HT1080 (cell line): ENCODE measurements at places on chromosomes 7 and 10.

- DNase-seq: no peak
Measured at GRCh38 chr7:97014145-97014750, 8.9 kb downstream of the DLX6 start.

- no peak for DNase-seq
Measured at GRCh38 chr10:306675-307185, 171.5 kb downstream of the ZMYND11 start.

DNA sequence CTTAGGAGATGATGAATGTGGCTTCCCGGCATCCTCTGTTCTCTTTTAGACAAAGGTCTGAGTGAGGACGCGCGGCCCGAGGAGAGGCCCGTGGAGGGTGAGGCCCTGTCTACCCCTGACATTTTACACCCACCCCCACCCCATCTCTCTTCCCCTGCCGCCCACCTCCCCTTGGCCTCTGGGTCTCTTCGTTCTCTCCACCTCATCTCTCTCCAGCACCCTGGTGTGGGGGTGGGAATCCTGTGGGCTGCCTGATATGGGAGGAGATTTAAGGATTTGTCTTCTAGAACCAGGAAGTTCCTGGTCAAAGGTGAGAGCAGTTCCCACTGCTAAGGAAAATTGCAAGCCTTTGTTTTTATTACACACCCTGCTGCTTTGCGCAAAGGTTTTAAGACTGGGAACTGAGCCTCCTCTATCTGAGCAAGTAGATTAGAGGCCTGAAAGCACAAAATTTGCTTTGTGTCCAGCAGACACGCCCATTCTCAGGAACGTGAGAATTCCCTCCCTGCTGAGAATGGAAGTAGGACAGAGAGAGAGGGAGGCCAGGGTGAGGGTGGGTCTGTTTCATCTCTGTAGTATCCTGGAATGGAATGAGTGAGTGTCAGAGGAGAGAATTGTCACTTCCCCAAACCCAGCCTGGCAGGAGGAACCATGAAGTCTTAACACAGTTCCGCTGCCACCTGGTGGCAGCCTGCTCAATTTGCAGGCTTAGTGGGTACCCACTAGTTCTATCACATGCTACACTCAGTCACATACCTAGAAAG lies 91.2 kb downstream of the GTF2IRD1 start:
- peak; percentile 56 for DNase-seq

DNA sequence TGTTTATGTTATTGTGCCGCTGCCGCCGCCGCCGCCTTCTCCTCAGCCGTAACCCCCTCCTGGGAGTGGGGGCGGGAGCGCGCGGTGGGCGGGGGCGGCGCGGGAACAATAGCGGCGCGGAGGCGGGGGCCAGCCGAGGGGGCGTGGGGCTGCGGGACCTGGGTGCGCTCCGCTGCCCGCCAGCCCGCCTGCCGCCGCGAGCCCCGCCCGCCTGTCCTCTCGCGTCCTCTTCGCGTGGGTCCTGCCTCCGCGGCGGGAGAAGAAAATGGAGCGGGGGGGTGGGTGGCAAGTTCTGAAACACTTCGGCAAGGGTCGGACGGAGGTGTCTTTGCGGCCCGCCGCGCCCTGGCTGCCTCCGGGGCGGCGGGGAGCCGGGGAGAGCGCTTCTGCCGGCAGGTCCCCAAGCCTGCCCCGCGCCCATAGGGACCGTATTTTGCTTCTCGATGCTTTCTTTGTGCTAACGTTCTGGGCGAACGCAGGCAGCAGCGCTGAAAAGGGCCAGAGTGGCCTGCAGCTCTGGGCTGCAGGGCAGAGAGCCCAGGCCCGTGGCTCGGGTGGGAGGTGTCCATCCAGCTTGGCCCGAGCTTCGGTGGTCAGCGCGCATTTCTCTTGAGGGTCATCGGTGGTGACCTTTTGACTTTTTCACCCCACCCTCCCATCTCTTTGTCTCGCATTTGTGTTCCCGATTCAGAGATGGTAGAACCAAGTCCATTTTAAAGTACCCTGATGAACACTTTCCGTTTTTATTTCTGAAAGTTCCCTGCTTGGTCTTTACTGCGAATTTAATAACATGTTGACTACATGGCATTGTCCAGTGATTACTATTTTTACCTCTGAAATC lies 613 bp downstream of the MAPK8 start:
- peak; percentile 22 for DNase-seq

DNA sequence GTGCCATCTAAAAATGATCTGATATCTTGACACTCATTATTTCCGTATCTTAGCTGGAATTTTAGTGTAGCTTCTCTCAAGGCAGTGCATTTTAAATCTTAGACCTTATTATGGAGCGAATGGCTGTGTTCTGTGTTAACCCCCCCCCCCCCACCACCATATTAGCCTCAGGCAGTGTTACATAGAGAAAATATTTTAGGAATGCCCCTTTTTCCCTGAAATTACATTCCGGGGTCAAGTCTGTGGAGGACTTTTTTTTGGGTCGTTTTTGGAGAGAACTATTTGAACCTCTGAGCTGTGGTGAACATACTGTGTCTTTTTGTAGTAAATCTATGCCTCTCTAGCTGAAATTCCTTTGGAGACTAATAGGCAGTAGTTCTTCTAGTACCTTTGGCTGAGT lies 3.1 kb downstream of the CCDC126 start:
- DNase-seq: no peak

GRCh38 chr7:51237446-51238133 lies 79.0 kb downstream of the COBL start:
- no peak for DNase-seq

DNA sequence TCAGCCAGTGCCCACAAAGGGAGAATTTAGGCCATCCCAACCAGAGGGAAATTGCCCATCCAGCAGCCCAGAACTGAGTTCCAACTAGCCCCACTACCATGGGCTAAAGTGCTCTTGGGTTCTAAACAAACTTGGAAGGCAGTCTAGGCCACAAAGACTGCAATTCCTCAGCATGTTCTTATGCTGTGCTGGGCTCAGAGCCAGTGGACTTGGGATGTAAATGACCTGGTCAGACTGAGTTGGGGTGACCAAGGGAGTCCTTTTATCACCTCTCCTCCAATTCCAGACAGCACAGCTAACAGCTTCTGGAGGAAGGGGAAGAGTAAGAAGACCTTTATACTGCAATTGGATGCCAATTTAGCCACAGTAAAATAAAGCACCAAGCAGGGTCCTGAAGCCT lies 607.2 kb upstream of the KCND2 start:
- no peak for DNase-seq

DNA sequence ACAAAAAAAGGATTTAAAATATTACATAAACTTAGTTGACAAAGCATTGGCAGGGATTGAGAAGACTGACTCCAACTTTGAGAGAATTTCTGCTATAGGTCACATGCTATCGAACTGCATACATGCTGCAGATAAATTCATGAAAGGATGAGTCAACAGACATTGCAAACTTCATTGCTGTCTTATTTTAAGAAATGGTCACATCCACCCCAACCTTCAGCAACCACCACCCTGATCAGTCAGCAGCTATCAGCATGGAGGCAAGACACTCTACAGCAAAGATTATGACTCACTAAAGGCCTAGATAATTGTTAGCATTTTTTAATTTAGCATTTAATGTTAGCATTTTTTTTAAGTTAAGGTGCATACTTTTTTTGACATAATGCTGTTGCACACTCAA lies 73.6 kb downstream of the AGK start:
- no peak for DNase-seq

DNA sequence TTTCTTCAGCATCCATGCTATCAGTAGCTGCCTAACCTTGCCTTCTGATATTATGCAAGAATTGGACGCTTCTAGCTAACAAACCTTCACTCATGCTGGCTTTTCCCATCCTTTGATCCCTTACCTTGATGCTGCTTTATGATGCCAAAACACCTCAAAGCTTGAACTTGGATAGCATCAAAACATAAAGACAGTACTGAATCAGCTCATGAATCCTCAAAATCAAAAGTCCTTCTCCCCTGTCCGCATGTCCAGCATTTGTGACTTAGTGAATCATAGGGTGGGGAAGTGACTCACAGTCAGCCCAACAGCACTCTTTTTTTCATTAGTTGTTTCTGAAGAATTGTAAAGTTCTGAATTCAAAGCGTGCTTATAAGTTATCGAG lies 89.5 kb upstream of the PIK3CG start:
- peak; percentile 87 for DNase-seq

GRCh38 chr10:129521161-129522025 lies 54.4 kb downstream of the MGMT start:
- DNase-seq: no peak

GRCh38 chr10:100734295-100735086 lies 10.9 kb upstream of the PAX2 start:
- no peak for DNase-seq

GRCh38 chr10:102230264-102230860 lies 4.3 kb downstream of the ELOVL3 start:
- DNase-seq: peak; percentile 76

- no peak for DNase-seq
Measured at GRCh38 chr10:5570979-5571810, 46.4 kb downstream of the CALML3 start.

DNA sequence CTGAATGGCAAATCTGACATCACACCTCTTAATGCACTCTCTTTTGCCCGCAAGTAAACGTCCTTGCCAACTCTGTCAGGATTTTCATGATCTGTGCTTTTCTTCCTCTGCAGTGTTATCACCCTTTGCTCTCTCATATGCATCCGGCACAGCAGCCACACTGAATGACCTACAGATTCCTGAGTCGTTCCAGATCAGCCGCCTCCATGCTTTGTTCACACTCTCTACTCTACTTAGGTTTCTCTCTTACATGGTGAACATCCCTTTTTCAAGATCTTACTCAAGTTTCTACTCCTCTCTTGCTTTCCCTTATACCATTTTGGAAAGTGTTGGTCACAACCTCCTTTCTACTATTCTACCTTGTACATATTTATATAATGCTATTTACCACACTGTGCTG lies 127.7 kb upstream of the AOAH start:
- DNase-seq: no peak

GRCh38 chr10:12025591-12025990 lies 17.0 kb downstream of the UPF2 start:
- no peak for DNase-seq

DNA sequence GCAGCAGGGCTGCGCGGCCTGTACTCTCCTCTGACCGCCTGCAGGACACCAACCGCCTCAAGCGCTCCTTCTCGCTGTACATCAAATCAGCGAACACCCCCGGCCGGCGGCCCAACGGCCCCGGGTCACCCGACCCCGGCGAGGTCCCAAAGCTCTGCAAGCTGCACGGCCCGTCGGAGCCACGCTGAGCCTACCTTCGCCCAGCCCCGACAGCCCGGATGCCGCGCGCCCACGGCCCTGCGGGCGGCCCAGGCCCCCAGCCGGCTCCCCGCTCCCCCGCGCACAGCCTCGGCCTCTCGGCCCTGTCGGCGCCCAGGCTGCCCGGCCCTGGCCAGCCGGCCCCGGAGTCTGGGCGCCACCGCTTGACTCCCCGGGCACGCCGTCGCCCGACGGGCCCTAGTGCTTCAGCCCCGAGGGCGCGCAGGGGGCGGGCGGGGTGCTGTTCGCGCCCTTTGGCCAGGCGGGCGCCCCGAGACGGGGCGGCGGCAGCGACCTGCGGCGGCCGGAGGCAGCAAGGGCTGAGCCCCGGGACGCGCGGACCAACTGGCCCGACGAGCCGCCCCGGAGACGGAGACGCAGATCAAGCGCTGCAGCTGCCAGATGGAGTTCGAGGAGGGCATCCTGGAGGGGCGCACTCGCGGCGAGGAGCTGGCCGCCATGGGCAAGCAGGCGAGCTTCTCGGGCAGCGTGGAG lies 11.1 kb upstream of the SEC24C start:
- no peak for DNase-seq

DNA sequence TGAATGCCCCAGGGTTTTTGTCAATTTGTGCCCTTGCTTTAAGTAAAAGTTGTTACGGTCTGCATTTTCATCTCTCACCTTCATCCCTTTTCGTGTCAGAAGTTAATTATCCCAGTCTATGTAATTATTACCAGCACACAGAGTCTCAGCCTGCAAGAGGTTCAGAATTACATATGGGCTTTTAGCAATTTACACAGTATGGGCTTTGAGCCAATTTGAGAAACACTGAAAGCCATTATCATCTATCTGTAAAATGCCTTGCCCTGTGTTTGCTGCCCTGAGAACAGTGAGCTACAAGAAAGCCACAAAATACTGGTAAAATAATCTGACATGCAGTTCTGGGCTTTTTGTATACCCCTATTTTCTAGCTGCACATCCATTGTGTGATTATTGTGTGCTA lies 125.6 kb upstream of the STEAP4 start:
- DNase-seq: no peak

DNA sequence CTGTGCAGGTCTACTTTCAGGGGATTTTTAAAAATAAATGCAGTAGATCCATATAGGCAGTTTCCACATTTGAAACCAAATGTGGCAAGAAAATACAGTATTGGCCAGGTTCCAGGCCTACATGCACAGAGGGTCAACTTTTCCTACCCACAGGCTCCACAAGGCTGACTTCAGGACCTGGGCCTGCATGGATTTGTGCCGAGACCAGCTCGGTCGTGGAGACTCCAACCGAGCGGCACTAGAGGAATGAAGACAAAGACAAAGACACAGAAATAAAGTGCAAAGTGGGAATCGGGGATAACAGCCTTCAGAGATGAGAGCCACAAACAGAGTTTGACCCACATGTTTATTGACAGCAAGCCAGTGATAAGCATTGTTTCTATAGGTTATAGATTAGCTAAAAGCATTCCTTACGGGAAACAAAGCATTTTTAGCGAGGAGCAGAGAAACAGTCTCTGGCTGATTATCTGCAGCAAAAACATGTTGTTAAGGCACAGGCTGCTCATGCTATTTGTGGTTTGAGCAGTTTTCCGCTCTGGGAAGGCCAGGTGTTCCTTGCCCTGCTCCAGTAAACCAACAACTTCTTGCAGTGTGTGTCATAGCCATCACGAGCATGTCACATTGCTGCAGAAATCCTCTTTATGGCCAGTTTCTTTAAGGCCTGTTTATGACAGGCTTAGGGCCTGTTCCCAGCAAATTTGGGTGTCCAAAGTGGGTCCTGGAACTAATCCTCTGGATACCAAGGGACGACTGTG lies 52.6 kb downstream of the ZNF37A start:
- DNase-seq: peak; percentile 24

DNA sequence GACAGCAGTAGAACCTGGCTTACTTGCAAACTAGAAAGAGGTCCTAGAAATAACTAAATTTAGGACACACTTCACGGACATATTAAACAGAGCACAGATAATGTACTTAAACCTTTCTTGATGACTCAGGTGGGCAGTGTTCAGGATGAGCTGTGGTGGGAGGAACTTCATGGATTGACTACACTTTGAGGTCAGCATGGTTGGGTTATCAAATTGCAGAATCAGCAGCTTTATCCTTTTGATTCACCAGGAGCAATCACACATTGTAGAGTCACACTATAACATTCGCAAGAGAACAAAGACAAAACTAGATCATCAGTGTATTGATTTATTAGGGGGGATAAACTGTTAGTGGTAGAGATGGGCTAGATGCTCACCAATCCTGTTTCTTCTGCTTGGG lies 38.6 kb upstream of the AGK start:
- no peak for DNase-seq

DNA sequence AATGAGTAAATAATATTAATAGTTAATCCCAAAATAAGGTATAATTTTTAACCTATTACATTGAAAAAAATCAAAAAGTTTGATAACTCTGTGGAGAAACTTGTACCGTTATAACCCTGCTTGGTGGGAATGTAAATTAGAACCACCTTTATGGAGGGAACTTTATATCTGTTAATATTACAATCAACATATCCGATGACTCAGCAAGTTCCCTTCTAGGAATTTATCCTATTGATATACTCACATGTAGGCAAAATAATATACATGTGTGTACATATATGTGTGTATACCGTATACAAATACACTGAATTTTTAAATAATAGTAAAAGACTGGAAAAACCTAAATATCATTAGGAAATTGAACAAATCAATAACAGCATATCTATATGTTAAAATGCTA lies 54.7 kb downstream of the PANK1 start:
- DNase-seq: no peak

- no peak for DNase-seq
Measured at GRCh38 chr7:94355454-94355853, 39.2 kb upstream of the COL1A2 start.
